ENCODE measurements at places on chromosomes 4 and X.

DNA sequence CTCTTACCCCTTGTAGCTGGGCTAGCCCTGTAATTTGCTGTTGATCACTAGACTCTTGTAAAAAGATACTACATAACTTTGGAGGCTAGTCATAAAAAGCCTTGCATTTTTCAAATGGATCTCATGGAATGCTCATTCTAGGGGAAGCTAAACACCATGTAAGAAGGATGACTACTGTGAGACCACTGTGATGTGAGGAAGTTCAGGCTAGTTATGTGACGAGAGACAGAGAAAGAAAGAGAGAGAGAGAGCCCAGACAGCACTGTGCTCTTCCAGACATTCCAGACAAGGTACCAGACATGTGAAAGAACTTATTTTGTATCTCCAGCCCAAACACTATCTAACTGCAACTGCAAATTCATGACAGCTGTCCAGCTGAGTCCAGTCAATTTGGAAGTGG, 404.6 kb upstream of the PITX2 start:
- DNase-seq, result no peak

DNA sequence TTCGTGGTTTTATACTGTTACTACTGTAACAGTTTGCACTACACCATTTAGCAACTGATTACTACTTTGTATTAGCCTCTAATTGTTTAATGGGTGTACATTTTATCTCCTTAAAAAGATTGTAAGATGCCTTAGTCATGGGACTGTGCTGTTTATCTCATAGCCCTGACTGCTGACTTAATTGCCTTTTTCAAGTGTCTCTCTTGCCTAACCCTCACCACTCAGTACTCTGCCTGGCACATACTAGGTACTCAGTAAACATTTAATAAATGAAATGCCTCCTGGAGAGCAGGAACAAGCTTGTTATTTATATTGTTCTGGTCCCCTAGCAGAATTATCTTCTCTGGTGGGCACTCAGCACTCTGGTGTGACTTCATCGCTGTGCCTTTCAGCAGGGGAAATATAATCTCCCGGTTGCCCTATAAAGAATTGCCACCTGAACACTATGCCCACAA, 1.7 kb upstream of the STIM2 start:
- DNase-seq, result peak; percentile 15

GRCh38 chr4:38856046-38856445, 571 bp downstream of the TLR6 start:
- DNase-seq, result peak; percentile 77

DNA sequence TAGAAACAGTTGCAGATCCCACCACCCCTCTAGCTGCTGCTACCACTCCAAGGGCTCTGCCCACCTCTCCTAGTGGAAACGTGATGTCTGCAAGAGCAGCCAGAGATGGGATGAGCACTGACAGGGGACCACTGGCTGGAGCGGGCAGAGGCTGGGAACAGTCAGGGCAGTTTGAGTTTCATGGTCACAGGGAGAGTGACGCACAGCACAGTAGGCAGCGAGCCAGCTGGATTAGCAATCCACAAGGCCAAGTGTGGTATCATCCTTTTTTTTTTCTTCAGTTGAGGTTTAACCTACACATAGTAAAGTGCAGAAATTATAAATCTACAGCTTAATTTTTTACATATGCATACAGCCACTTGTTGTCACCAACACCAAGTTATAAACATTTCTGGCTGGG, 6.4 kb upstream of the SCML2 start:
- DNase-seq, result no peak

DNA sequence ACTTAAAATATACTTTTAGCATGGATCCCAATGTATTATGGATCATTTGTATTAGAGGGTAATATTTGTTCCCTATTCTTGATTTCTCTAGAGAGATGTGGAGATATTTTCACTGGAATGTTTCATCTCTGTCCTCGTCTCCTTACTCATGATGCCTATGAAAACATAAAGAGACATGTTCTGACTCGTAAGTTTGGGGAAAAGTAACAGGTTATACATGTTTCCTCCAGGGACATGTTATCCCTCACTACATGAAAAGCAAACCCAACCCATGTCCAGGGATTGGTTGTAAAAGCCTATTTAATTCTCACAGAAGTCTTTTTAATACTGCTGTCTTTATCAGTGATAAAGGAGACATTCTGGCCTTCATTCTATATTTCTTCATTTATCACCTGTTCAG, 621.4 kb downstream of the GABRG1 start:
- DNase-seq, result no peak

GRCh38 chrX:153766098-153766817, 2.2 kb downstream of the PLXNB3 start:
- DNase-seq, result peak; percentile 88

- no peak for DNase-seq
Observed at GRCh38 chrX:94633237-94633636, 959.2 kb downstream of the FAM133A start.

- no peak for DNase-seq
Observed at GRCh38 chr4:4875147-4875546, 15.7 kb downstream of the MSX1 start.

- no peak for DNase-seq
Observed at GRCh38 chrX:39487166-39487968, 610.4 kb downstream of the BCOR start.

DNA sequence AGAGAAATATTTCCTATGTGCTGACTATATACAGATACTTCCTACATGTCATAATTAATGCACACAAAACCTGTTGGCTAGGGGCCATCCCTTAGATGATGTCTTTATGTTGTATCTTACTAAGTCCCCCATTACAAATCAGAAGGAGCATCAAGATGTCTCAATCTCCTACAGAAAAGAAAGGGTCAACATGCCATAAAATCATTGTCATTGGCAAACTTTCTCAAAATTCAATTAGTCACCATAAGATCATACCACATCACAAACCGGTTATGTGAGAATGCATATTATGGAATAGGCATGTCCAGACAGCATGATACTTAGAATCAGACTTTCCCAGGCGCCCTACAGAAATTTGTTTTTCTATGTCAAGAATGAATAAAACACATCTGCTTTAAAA, 175.2 kb upstream of the TET2 start:
- no peak for DNase-seq

DNA sequence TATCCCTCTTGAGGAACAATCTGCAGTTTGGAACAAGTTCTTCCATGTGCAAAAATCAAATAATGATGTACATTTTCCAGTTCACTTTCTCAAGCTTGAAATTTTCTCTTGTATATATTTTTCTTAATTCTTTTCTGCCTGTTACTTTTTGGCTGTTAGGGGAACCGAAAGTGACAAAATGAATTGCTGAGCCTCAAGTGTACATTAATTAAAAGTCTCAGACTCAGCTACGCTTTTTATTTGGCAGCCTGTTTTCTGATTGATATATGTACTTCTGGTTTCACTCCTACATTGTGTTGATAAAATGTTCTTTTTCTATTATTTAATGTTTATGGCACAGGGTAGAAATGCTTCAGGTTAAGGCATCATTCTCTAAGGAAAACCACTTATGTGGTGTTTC, 999.5 kb downstream of the PDHA2 start:
- DNase-seq, result no peak

DNA sequence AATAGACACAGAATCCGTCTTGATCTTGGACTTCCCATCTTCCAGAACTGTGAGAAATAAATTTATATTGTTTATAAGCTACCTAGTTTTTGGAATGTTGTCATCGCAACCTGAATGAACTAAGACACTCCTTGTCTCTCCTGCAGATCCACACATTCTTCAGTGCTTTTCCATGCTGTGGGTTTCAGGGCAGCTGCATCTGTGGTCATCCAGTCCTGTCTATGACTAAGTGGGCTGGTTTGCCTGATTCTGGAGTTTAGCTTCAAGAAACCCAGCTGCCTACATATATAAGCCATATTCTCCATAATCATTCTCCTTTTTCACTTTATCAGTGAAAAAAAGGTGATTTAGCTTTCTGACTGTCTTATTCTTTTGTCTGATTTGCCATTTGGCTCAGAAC, 170.3 kb upstream of the KIT start:
- no peak for DNase-seq

DNA sequence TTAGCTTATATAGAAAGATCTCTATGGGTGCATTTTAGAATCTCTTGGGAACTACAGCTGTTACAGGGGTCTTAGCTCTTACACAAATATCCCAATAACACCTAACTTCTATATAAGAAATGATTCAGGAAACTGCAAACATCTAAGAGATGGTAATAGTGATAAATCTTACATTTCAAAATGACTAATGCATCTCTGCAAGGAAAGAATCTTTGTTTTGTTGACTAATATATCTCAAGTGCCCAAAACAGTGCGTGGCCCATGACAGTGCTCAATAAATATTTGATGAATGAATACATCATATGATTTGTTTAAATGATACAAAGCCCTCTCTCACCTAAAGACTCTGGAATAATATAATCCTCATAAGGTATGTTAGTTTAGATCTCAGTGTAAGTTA, 47.5 kb downstream of the CENPE start:
- DNase-seq, result no peak

GRCh38 chrX:24987731-24988130, 28.0 kb downstream of the ARX start:
- no peak for DNase-seq

- no peak for DNase-seq
Observed at GRCh38 chr4:147361726-147362125, 119.2 kb upstream of the EDNRA start.

DNA sequence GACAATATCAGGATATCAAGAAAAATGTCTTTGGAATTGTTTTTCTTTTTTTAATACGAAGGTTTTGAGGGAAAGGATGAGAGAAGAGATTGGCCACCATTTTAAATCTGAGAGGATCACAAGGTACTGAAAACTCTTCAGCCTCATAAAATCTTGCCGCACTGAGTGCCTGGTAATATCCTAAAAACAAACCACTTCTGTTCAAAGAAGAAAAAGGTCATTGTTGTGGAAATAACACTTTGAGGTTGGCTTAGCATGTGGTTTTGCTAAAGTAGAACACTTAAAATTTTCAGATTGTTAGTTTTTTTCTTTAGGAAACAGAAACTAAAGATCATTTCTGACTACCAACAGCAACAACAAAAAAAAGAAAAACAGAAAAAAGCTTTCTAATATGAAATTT, 1.0 kb upstream of the CLDN22 start:
- no peak for DNase-seq

DNA sequence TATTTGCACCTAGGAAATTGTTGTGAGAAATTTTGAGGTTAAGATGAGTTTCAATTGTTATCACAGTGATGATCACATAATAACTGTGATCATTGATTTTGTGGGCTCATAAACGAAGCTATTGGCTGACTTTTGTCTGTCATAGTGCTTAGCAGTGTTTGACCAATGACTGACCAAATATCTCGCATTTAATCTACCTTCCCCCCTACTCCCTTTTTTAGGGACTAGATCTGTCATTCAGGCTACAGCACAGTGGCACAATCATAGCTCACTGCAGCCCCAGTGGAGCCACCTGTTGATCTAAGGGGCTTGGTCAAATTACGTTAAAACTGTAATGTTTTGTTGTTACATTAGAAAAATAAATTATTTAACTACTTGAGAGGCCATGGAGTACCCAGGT, 1.5 kb downstream of the FUNDC2 start:
- peak; percentile 41 for DNase-seq

GRCh38 chr4:83214079-83214478, 70.5 kb downstream of the COQ2 start:
- DNase-seq, result no peak

GRCh38 chr4:24328711-24329110, 255.6 kb downstream of the DHX15 start:
- DNase-seq, result no peak

DNA sequence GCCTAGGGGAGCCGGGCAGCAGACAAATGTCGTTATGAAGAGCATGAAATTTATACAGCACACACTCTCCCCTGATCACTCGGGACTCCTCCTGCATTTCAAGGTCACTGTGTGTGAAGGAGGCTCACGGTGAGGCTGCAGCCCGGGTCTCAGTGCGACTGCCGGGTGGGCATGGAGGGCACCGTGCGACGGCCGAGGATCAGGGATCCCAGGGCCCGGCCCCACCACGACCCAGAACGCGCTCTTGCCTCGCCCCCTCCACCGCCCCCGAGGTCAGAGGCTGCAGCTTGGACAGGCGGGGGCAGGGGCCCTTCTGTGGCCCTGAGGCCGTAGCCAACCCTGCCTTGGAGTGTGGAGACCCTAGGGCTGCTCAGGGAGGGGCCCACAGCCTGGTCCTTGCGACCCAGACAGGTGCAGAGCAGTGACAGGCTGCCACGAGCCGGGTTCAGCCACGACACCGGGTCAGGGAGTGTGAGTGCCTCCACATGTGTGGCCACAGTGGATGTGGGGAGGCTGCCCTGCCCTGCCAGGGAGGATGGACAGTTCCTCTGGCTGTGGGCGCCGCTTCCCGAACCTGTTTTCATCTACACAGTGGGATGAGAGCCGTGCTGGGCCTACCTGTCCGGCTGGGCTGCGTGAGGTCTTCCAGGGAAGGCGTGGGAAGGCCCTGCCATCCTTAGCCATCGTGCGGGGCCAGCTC, 89.3 kb upstream of the NKX1-1 start:
- DNase-seq, result no peak

GRCh38 chrX:96987228-96987627, 103.5 kb downstream of the RPA4 start:
- DNase-seq, result no peak

DNA sequence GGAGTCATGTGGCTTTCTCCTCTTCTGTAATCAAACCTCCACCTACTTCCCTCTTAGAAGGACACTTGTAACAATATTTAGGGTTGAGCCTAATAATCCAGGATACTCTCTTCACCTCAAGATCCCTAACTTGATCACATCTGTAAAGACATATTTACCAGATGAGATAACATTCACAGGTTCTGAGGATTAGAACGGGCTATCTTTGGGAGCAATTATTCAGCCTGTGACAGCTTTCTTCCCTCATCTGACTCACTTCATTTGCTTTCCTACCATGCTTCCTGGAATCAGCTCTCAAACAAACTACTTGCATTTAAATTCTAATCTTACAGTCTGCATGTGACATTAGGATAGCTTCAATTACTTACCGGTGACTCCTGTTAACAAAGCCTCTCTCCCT, 133.5 kb upstream of the NDST3 start:
- no peak for DNase-seq

DNA sequence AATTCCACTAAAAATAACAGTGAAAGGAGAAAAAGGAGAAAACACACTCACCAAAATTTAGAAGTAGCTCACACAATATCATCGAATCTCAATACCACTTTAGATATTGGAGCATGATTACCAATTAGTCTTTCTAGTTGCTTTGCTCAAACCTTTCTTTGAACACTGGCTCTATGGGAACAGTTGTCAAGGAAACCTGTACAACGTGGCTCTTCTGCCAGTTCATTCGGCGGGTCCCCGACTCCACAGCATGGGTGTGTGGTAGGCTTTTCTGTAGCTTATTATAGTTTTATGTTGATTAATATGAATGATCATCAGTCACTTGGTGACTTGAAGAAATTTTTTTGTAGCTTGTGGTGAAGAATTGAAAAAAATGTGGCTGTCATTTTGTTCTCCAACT, 50.2 kb upstream of the TMEM150C start:
- no peak for DNase-seq

DNA sequence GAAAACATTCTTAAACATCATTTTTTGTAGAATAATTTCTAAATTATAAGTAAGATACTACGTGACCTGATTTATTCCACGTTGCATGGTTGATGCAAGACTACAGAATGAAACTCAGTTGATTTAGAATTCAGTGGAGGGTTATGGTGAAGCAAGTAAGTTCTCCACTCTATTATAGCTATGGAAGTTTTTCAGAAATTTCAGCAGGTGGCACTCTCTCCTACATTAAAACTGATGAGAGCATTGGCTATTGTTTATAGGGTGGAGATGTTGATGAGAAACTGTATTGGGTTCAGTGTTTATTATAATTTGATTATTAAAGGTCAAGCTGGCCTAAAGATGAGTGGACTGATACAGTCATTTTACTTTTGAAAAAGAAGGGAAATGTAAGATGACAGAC, 88.0 kb downstream of the FNIP2 start:
- DNase-seq, result peak; percentile 45

- no peak for DNase-seq
Observed at GRCh38 chr4:138918169-138918869, 97.3 kb upstream of the NOCT start.

All from NB4 (cell line).